ENCODE measurements at places on chromosomes 7 and 10.

- DNase-seq = no peak
Measured at GRCh38 chr7:104909096-104909495, 104.9 kb upstream of the KMT2E start.

DNA sequence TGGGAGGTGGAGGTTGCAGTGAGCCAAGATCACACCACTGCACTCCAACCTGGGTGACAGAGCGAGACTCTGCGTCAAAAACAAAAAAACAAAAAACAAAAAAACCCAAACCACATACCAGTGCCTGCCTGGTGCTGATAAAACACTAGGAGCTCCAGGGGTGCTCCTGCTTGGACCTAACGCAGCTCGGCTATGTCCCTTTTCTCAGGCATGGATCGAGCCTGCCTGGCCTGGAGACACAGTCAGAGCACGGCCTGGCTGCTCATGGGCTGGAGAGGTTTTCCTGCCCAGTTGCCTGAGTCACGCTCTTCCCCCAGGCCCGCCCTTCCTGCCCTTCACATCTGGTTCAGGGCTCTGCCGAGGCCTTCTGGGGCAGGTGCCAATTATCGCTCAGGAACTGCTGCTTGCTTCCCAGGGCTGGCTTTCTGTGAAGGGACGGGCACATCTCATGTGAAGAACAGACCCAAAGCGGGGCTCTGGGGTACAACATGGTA lies 12.6 kb upstream of the NPFFR1 start:
- no peak for DNase-seq

- DNase-seq = no peak
Measured at GRCh38 chr7:520503-521161, 986 bp upstream of the PDGFA start.

DNA sequence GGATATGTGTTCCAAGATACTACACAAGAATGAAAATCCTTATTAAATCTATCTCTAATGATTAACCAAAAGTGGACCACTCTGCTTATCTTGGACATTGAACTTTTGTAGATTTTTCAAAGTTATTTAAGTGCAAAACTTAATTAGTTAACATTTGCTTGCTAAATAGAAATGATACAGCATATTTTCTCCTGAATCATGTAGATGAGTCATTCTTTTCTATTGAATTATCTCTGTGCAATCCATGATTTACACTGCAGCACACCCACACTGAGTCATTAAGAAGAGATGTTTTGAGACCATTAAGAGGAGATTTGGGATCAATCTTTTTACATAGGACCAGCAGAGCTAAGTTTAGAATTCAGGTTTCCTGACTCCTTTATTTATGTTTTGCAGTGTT lies 6.6 kb upstream of the ABCC2 start:
- DNase-seq = no peak

DNA sequence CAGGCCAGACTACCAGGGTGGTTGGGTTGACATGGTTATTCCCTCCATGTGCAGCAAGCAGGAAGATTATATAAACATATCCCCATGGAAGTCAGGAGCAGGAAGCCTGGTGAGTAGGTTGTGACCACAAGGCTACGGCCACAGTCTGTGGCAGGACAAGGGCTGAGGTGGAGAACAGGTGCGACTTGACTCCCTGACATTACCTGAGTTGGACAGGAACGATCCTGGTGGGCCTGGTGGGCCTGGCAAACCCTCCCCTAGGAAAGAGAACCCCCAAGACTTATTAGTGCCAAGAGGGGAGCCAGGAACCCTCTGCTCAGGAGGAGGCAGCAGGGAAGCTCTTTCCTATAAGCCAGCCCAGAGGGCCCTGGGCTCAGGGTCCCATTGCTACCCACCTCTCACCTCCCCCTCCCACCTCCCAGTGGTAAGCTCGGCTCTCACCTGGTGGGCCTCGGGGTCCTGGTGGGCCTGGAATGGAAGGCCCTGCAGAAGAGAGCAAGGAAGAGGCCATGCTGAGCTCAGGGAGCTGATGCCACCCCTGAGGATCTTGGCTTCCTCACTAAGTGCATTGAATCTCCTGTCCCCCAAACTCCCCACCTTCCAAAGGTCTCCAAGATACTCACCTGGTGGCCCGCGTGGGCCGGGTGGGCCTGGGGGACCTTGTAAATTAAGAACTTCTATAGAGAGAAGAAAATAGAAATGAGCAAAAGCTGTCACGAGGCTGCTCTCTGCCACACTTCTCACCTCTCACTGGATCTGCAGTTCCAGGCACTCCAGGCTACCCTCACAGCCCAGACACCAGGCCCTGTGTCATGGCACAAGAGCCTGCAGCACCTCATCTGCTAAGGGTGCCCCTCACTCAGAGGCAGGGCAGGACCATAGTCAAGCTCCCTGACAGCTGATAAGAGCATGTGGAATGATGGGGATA lies 44.6 kb downstream of the COL17A1 start:
- no peak for DNase-seq

GRCh38 chr10:126215746-126216631 lies 172.3 kb downstream of the ADAM12 start:
- no peak for DNase-seq

DNA sequence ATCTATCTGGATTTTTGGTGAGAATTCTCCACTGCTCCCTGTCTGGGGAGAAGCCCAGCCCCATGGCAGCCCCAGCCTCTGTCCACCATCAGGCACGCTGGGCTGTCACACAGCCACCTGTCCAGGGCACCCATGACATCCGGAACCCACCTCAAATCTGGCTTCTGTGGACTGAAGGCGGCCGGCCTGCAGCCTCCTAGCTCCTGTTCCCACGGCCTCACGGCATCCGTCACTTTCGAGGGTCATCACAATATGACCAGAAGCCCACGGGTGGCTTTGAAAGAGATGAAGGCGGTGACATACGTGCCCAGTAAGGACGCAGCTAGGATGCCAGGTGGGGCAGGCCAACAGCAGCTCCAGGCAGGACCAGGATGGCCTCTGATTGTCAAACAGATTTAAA lies 140.9 kb downstream of the PTPRN2 start:
- DNase-seq = no peak

DNA sequence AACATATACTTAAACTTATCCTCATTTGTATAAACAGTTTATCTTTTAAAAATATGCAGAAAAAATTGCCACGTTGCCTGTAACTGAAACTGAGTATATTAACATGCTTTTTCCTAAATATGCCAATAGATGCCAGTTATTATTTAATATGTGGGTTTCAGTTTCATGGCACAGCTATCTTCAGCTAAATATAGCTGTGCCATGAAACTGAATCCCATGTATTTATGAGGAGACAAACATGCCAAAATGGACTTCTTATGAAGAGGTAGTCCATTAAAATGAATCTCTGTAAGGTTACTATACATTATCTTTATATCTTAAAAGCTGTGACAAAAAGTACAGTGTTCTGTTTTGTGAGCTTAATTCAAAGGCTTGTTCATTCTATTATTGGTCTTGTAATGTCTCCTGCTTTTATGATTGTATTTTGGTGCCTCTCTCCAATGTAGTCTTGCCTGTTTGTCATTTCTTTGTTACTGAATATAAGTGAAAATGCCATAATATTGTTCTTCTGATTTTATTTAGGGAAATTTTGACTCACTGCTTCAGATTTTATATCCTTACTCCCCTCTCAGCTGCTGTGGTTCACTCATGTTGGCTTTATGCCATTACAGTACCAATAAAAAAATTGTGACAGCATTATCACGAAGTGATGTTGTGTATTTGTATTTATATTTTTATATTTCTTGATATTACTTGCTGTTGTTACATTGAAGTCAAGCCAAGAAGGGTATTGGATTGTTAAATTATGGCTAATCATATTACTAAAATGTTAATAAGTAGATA lies 34.3 kb upstream of the CACNA2D1 start:
- DNase-seq = no peak

GRCh38 chr7:38245409-38245977 lies 27.9 kb downstream of the TARP start:
- no peak for DNase-seq

- no peak for DNase-seq
Measured at GRCh38 chr7:26815426-26815825, 49.0 kb downstream of the SKAP2 start.

- no peak for DNase-seq
Measured at GRCh38 chr10:75408509-75408875, 6.9 kb upstream of the ZNF503 start.

- DNase-seq = no peak
Measured at GRCh38 chr10:112382515-112383235, 8.8 kb downstream of the ACSL5 start.

DNA sequence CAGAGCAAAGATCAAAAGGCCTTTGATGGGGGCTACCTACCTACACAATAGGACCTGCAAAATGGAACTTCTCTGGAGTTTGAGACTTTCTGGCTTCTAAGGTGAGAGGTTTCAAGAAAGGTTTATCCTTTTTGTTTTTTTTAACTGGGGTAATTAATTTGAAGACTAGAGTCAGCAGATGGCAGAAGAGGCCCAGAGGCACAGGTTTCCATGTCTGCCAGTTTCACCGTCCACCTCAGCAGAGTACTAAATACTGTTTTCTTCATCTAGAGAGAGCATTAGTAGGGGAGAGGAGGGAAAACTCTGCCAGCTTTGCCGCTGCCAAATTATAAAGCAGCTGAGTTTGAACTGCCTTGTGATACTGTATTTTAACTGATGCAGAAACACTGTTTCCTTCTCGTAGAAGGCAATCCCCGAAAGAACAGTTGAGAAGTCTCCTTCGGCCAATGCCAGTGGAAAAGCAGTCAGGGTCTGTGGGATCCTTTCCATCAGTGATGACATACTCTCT lies 138.7 kb downstream of the SLC25A13 start:
- no peak for DNase-seq

All from stimulated activated CD8-positive, alpha-beta memory T cell treated with anti-CD3 and anti-CD28 coated beads, Interleukin-4, amount 100 ng/mL, for 1 hour (primary cell).